ENCODE measurements at places on chromosomes 4 and X.

- DNase-seq = no peak
Measured at GRCh38 chrX:94400488-94400887, 726.5 kb downstream of the FAM133A start.

GRCh38 chr4:151434183-151434860 lies 25.3 kb downstream of the FHIP1A start:
- peak; percentile 50 for DNase-seq

DNA sequence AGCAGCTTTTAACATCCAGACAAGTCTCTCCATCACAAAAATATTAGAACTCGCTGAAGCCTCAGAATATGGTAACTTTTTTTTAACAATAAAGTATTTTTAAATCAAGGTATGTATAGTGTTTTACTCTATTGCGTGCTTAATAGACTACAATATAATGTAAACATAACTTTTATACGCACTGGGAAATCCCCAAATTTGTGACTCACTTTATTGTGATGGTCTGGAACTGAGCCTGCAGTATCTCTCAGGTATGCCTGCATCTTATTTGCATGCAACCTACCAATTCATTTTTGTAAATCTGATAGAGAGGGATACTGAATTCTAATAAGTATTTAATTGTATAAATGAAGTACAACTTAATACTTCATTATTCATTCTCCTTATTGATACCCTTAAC lies 823.5 kb downstream of the ADGRL3 start:
- no peak for DNase-seq

DNA sequence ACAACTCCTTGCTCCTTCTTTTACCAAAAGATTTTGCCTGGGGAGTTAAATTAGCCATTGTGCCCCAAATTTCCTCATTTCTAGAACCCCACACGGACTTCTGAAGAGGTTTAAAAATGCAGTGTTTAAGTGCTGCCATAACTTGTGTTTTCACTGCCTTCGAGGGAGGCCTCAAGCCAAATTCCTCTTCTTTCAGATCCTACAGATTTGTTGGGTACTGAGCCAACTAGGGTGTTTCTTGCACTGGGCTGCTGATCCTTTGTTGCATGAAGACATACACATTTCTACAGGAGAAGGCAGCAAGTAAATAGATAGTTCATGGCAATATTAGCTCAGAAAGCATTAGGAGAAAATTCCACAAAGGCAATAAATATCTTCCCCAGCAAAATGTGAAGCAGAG lies 43.8 kb downstream of the GLRA2 start:
- DNase-seq = no peak

GRCh38 chr4:27412613-27413012 lies 552.0 kb downstream of the STIM2 start:
- no peak for DNase-seq

GRCh38 chr4:124705393-124705792 lies 7.1 kb downstream of the ANKRD50 start:
- DNase-seq = no peak

- DNase-seq = no peak
Measured at GRCh38 chrX:63961964-63962363, 176.9 kb upstream of the ARHGEF9 start.

GRCh38 chrX:71453056-71453455 lies 79.8 kb upstream of the OGT start:
- no peak for DNase-seq

Data from fibroblast of skin of left biceps (primary cell).